D721Med (cell line): ENCODE measurements at places on chromosomes 2 and 18.

DNA sequence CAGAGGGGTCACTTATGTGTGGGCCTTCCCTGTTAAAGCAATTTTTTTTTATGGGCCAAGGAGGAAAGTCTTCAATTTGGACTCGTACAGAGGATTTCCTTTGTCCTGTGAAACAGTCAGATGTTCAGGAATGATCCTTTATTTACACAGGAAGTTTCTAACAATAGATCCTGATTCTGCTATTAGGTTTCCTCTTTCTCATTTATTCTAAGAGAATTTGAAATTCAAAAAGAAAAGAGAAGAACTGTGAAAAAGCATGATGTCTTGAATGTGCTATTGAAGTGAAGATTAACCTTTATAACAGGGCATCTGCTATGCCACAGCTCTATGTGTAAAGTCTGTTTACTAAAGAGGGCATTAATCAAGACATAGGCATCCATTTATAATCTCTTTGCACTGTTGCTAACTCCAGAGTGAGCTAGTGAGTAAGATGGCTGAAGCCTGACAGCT is 105.3 kb upstream of the FAM98A start:
- no peak for DNase-seq

DNA sequence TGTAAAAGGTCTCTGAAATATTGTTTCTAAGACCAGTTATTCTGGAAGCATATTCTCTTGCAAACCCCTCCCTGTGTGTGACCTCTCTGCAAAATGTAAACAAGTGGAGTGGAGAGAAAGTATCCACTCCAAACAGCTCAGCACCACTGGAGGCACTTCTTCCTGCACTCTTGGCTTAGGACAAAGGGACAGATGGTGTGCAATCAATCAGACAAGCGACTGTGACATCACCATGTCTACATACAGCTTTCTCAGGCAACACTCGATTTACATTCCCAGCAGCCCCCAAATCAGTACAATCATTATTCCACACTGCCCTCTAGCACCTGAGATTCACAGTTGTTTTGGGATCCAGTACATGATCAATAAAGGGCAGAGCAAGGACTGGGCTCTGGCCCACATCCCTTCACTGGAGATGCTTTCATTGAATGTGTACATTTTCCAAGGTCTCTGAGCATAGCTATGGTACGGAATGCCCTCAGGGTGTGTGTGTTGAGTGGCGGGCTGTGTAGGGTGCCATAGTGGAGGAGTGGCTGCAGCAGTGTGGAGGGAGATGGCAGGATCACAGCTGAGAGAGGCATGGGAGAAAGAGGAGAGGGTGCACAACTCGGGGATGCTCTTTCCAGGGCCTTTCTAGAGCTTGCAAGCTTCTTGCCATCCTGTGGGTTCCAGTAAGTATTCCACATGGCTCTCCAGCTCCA is 311.8 kb upstream of the ST6GAL2 start:
- no peak for DNase-seq

DNA sequence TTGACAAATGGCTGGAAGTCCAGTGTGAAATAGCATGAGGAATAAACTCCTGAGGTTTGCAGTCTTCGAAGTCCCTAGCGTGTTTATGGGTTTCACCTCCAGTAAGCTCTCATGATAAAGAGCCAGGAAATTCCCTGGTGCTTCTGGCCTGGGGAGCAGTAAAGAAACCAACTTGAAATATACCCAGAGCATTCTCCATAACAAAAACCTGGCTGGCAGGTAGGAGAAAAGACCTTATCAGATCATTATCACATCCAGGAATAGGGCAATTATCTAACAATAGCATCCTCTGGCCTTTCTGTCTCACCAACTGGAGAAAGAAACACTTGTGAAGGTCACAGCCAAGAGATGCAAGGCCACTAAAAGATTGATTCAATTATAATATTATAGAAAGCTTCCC is 513.6 kb upstream of the LRRTM4 start:
- DNase-seq: no peak

DNA sequence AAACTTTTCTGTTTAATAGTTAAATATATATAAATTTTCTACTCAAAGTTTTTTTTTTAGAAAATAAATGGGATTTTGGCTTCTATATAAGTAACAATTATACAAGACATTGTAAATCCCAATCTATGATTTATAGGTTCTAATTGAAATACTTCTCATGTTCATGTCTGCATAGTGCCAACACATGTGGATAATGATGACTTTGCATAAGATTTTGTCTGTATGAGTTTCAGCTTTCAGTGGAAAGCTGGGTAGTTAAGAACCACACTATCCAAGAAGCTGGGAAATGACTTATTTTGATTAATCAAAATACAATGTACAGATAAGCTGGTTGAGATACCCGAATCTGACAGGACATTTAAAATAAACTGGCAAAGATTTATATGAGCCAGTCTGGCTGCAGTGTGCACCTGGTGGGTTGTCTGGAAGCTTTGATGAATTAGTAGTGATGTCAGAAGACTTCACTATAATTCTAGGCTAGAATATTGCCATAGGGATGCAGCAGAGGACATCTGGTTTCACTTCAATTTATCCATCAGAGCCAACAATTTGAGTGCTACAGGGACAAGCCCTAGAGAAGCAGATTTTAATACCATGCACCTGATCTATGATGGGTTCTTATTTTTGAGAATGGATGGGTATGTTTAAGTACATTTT is 45.4 kb downstream of the EML6 start:
- no peak for DNase-seq

DNA sequence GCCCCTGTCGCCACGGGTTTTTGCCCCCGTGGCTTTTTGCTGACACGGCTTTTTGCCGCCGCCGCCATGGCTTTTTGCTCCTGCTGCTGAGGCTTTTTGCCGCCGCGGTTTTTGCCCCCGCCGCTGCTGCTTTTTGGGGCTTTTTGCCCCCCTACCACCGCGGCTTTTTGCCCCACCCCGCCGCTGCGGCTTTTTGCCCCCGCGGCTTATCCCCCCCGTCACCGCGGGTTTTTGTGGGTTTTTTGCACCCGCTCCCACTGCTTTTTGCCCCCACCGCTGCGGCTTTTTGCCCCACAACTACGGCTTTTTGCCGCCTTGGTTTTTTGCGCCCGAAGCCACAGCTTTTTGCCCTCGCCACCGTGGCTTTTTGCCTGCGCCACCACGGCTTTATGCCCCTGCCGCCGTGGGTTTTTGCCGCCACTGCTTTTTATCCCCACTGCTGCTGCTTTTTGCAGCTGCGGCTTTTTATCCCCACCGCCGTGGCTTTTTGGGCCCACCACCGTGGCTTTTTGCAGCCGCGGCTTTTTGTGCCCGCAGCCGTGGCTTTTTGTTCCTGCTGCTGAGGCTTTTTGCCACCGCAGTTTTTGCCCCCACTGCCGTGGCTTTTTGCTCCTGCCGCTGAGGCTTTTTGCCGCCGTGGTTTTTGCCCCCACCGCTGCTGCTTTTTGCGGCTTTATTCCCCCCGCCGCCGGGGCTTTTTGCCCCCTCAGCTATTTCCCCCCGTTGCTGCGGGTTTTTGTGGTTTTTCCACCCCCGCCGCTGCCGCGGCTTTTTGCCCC is 2798.0 kb upstream of the TEKT4 start:
- DNase-seq: no peak

- DNase-seq: no peak
Measured at GRCh38 chr2:100494712-100495111, 24.4 kb downstream of the NMS start.

- no peak for DNase-seq
Measured at GRCh38 chr18:12009581-12010140, 28.4 kb downstream of the IMPA2 start.

- DNase-seq: no peak
Measured at GRCh38 chr2:165660361-165660760, 133.7 kb downstream of the GALNT3 start.

GRCh38 chr2:64317707-64318475 is 136.1 kb upstream of the LGALSL start:
- DNase-seq: no peak

DNA sequence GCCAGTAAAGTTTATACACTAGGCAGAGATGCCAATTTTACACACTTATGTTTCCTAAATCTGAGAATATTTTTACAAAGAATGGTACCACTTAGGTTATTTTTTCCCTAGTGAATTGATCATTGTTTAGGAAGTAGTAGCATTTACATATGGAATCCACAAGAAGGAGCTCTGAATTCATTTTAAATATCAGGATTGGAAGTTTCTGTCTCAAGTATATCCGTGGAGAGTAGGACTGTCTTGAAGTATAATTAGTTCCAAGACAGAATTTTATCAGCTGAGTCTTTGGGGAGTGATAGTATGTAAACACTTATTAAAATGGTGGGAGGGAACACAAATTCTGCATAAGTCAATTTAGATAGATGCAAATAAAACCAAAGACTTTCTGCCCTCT is 82.3 kb upstream of the FAM98A start:
- no peak for DNase-seq

DNA sequence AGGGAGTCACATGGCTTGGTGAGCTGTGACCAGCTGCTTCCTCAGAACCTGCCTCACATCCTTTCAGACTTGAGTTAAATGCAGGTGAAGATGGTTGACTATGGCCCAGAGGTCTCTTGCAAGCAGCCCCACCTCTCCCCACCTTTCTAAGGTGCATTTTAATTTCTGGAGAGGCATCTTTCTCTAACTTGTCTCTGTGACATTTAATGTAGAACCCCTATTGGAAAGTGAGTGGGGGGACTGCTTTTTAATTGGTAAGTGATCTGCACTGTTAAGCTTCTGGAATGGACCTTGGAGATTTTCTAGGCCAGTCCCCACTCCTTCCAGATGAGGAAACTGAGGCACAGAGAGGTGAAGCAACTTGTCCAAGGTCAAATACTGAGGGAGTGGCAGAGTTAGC is 37.3 kb upstream of the SKOR2 start:
- DNase-seq: no peak

GRCh38 chr2:231914077-231914690 is 12.0 kb downstream of the NPPC start:
- DNase-seq: no peak

DNA sequence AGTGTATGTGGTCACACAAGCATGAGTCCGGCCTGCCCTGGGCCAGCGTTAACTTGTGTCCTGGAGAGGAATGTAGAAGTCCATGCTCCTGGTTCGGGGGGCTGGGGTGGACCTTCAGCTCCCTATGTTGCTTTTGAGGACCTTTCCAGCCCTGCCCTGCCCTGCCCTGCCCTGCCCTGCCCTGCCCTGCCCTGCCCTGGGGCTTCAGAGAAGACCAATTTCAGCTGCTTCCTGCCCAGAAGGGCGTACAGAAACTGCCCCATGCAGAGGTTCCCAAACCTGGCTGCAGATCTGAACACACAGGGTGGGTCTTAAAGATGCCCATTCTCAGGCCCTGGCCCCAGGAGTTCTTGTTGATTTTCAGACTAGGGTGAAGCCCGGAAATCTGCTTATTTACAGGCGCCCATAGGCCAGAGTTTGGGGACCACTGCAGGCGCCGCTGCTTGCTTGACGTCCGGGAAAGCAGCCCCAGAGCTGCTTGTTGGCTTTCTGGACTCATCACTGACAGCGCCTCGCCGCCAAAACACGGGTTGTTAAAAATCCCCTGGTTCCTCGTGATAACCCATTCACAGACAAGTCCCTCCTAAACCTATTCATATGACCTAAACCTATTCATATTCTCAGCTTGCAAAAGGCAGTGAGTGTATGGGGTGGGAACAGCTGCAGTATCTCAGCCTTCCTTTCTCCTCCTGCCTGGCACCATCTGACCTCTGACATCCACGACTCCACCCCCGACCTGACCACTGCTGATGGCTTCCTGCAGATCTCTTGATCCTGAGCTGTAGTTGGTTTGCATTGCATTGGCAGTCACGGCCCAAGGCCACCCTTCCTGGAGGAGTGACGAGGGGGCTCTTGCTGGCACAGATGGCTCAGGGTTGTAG is 198.3 kb downstream of the GLI2 start:
- DNase-seq: no peak

DNA sequence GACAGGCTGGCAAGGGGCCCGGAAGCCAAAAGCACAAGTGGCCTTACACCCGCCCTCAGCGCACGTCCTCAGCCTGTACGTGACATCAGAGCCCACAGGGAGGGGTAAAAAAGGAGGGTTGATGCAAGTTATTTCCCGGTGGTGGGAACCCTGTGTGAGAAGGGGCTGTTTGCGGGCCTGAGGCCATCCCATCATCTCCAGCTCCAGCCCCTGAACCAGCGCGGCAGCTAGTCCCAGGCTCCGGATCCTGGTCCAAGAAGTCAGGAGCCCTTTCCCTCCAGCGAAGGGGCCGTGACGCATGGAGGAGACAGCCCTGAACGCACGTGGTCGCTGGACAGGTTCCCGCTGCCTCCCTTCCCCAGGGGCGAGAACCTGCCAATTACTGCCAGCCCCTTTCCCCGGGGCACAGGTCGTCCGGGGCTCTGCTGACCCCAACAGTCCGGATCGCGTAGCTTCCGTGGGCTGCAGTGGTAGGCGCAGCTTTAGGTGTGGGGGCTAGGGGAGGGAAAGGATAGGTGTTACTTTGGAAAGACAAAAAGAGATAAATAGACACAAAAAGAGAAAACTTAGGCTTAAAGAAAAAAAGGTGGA is 1.3 kb upstream of the LRP2 start:
- no peak for DNase-seq

GRCh38 chr18:76398896-76399612 is 96.0 kb downstream of the ZNF516 start:
- DNase-seq: peak; percentile 100

GRCh38 chr2:213766465-213766901 is 482.2 kb downstream of the SPAG16 start:
- DNase-seq: no peak

GRCh38 chr2:26852405-26853306 is 4.7 kb downstream of the DPYSL5 start:
- no peak for DNase-seq

DNA sequence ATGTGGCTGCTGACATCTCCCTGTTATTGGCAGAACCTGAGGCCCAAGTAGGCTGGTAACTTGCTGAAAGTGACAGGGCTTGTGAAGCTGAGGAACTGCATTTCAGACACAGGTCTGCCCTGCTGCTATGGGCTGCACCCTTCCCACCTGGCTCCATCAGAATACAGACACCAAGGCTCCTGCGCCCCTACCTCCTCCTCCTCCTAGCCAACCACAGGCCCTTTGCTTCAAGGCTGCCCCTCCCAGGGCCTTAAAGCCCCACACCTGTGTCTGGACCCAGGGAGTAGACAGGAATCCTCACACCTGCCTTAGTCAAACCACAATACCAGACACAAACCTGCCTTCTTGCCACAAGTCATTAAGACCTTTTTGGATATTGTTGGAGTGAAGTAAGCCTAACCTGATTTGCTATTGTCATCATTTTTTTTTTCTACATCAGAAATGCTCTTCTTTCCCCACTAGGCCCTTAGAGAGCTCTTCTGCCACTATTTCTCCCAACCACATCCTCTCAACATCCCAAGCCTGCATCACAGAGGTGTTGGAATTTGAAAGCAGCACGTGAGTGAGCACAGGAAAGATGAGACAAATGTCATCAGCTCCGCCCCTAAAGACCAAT is 489.7 kb downstream of the EIPR1 start:
- DNase-seq: no peak
